NCI-H526 treated with DMSO at 0.1 percent for 48 hours (cell line): ENCODE measurements at places on chromosomes 5 and 9.

GRCh38 chr9:120783602-120784047 is 9.6 kb downstream of the FBXW2 start:
- no peak for DNase-seq

DNA sequence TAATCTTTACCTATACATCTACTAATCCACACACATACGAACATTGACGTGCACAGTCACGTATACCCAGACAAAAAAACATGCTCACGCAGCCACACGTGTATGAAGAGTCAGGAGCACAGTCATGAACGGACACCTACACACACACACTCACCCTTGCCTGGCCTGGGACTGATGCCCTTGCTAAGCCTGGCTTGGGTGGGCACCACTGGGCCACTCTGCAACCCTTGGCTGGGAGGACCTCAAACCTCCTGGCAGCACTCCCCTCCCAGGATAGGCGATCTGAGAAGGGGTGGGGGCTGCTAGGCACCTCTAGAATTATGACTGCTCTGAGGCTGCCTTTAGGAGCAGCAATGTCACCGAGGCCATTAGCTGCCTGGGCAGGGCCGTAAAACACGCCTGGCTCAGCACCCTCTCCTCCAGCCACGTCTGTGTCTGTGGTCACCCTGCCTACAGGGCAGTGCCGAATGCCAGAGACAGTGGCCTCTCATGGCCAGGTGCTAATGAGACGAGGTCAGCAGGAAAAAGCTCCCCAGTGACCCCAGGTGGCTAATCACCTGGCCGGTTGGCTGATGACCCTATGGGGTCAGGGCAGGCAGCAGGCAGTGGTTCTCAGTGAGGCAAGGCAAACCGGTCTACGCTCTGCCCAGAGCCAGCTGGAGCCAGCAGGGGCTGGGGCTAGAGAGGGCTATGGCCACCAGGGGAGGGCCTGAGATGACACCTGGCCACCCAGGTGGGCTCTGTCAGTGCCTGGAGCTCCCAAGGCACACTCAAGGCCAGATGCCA is 33.7 kb upstream of the MVB12B start:
- DNase-seq, result no peak

- no peak for DNase-seq
These were observed 259.8 kb downstream of the ANXA1 start for GRCh38 chr9:73411494-73411893.

GRCh38 chr9:134214766-134215419 is 50.5 kb upstream of the RNU6ATAC start:
- no peak for DNase-seq

- DNase-seq, result no peak
These were observed 38.5 kb downstream of the CSF2 start for GRCh38 chr5:132112111-132112510.

DNA sequence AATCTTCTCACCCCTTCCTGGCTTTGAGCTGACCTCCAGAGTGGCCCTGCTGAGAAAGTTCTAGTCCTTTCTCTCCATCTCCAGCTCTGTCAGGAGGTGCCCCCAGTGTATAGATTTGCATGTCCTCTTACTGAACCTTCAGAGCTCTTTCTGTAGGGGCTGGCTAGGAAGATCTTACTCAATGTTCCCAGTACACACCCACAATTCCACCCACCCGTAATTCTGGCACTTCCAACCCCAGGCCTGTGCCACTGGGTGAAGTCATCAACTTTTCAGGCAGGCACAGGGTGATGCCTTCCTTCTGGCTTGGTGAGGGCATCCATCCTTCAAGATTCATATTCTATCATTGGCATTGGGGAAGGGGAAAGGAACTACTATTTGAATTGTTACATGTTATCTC is 75.9 kb downstream of the ACER2 start:
- DNase-seq, result no peak

DNA sequence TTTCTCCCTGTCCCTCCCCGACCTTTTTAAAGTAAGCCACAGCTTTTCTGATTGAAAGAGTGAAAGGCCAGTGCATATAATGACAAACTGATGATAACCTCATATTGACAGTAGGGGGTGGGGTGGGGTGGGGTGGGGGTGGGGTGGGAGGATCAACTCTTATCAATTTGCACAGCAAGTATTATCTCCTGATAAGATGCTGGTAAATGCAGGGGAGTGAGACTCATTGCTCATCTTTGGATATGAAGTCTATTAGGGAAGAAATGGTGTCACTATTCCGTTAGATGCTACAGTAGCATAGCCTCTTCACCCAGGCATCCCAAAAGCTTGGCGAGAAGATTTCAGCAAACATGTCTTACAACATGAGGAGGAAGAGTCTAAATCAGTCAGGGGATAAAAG is 38.9 kb upstream of the HMGCS1 start:
- DNase-seq, result no peak

DNA sequence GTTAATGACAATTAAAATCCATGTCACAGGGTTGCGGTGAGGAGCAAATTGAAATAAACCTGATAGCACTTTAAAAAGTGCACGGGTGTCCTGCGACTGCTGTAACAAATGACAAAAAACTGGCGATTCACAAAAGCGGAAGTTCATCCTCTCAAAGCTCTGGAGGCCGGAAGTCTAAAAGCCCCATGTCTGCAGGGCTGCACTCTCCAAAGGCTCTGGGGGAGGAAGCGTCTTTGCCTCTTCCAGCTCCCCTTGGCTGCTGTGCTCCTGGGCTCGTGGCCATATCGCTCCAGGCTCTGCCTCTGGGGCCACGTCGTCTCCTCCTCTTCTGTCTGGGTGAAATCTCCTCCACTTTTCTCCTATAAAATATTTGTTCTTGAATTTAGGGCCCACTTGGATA is 273.9 kb upstream of the IRX2 start:
- DNase-seq, result no peak

GRCh38 chr9:104025945-104026344 is 68.2 kb upstream of the SMC2 start:
- DNase-seq, result no peak

- no peak for DNase-seq
These were observed 173.3 kb downstream of the PALM2AKAP2 start for GRCh38 chr9:109953300-109953699.
